ENCODE measurements at places on chromosomes 5 and 9.

DNA sequence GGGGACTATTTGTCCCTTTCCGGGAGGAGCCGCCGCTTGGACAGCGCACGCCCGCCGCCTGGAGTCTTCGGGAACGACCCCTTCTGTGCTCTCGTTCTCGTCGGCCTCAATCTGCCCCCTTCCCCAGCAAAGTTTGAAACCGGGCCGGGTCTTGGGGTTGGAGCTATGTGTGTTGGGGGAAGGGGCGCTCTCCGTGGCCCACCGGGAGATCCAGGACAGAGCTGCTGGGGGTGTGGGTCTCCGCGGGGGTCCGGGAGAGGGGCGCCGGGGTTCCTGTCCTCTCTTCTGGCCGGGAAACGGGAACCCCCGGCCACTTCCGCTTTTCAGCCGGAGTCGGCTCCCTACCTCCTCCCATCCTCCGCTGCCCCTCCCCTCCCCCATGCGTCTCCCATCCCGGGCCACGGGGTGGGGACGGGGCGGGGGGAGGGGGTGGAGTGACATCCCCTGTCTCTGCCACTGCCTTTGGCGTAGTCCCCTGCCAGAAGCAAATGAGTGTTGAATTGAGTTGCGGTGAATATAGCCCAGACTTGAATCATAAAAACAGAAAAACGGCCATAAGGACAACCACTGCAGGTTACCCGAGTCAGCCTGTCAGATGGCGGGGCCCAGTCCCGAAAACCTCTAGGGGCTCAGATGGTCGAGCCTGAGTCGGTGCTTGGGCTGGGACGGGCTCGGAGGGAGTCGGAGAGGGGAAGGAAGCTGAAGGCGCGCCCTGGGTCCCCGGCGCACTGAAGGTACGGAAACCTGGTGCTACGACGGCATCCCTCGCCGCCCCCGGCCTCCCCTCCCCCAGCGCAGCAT, 1.1 kb downstream of the CPLX2 start:
- DNase-seq = no peak
- no peak overlapping the region for H3K4me3 ChIP-seq
- no peak overlapping the region for H3K27ac ChIP-seq
- H3K36me3 ChIP-seq = no peaks in the 10 kb centered on the region
- peaks cover 42% of the 10 kb centered on the region for H3K27me3 ChIP-seq
- H3K4me1 ChIP-seq = peaks cover 8% of the 10 kb centered on the region

- H3K4me3 ChIP-seq = no peak overlapping the region
- H3K27me3 ChIP-seq = peaks cover 5% of the 10 kb centered on the region
- no peaks in the 10 kb centered on the region for H3K36me3 ChIP-seq
Measured at GRCh38 chr5:76125888-76126287, 42.7 kb downstream of the SV2C start.

GRCh38 chr9:74444369-74444768, 52.8 kb upstream of the RORB start:
- DNase-seq = no peak
- no peaks in the 10 kb centered on the region for H3K36me3 ChIP-seq
- no peak overlapping the region for H3K27ac ChIP-seq
- no peaks in the 10 kb centered on the region for H3K4me1 ChIP-seq
- H3K27me3 ChIP-seq = no peaks in the 10 kb centered on the region

DNA sequence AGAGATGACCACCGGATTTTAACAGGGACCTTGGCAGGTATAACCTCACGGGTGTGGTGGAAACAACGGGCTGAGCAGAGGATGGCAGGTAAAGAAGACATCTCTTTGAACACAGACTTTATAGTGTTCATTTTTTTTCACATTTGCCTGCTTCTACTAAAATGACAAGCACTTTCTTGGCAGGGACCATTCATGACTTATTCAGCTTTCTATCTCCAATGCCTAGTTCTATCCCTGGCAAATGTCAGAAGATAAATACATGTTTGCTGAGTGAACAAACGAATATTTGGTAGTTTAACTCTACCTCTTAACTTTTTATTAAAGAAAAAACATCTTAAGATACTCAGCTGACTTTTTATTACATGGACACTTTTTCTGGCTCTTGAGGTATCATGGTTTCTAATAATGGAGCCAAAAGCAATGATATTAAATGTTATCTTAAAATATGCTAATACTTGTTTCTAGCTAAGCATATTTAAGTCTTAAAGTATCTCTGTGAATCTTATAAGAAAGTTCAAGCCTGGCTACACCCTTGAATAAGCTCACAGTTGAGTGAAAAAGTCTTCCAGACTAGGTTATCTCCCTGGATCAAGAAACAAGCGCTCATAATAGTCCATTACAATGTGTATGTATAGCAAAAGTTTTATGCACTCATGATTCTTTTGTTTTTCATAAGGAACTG, 8.5 kb downstream of the ELL2 start:
- H3K4me1 ChIP-seq = peaks cover 75% of the 10 kb centered on the region
- H3K36me3 ChIP-seq = peaks cover 20% of the 10 kb centered on the region
- DNase-seq = no peak
- H3K27ac ChIP-seq = no peak overlapping the region
- no peaks in the 10 kb centered on the region for H3K27me3 ChIP-seq

DNA sequence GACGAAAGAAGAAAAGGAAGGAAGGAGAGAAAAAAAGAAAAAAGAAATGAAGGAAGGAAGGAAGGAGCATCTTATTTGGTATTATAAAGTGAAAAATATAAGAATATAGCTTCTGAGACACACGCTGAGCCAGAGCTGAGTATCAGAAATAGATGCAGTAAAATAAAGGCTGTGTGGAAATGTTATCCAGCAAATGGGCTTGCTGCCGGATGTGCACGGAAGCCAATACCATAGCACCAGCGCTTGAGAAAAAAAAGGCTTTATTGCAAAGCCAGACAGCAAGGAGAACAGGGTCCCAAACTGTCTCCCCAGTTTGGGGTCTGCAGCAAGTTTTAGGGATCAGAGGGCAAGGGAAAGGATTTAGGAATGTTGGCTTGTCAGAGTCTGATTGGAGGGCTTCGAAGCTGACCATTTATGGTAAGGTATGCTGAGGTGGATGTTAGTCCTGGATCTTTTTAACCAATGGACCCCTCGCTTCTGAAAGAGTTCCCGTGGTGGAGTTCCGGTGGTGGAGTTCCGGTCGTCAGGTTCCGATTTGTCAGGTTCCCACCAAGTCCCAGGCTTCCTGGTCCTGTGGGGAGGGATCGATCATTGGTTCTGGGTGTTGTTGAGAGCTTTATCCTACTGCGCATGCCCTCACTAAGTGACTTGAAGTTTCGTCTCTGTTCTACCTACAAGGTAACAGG, 70.4 kb downstream of the SFXN1 start:
- peaks cover 34% of the 10 kb centered on the region for H3K27me3 ChIP-seq
- no peak overlapping the region for H3K27ac ChIP-seq
- H3K36me3 ChIP-seq = no peaks in the 10 kb centered on the region
- no peaks in the 10 kb centered on the region for H3K4me1 ChIP-seq
- no peak for DNase-seq
- no peak overlapping the region for H3K4me3 ChIP-seq

GRCh38 chr9:36332006-36332405, 68.1 kb downstream of the RNF38 start:
- no peak for DNase-seq
- peaks cover 11% of the 10 kb centered on the region for H3K4me1 ChIP-seq
- peaks cover 9% of the 10 kb centered on the region for H3K36me3 ChIP-seq
- H3K4me3 ChIP-seq = no peak overlapping the region
- no peak overlapping the region for H3K27ac ChIP-seq
- H3K27me3 ChIP-seq = no peaks in the 10 kb centered on the region

- DNase-seq = no peak
- no peak overlapping the region for H3K4me3 ChIP-seq
- H3K4me1 ChIP-seq = peaks cover 8% of the 10 kb centered on the region
- no peaks in the 10 kb centered on the region for H3K36me3 ChIP-seq
- H3K27me3 ChIP-seq = no peaks in the 10 kb centered on the region
Measured at GRCh38 chr5:55920784-55921183, 69.6 kb downstream of the IL31RA start.

DNA sequence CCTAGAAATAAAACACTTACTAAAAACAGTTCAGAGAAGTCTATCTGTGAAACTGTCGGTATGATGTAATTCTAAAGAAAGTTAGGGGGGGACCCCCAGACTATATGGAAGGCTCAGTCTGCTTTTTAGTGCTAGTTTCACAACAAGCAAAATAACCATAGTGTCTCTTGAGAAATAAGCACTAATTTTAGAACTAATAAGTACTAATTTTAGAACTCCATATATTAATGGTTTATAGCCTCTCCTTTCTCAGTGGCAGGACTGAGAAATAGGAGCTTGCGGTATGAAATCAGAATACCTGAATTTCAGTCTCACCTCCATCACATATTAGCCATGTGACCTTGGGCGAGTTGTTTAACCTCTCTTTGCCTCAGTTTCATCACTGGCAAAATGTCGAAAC, 1.4 kb upstream of the PHF24 start:
- no peak for DNase-seq
- no peaks in the 10 kb centered on the region for H3K36me3 ChIP-seq
- H3K4me1 ChIP-seq = no peaks in the 10 kb centered on the region
- H3K27ac ChIP-seq = no peak overlapping the region

DNA sequence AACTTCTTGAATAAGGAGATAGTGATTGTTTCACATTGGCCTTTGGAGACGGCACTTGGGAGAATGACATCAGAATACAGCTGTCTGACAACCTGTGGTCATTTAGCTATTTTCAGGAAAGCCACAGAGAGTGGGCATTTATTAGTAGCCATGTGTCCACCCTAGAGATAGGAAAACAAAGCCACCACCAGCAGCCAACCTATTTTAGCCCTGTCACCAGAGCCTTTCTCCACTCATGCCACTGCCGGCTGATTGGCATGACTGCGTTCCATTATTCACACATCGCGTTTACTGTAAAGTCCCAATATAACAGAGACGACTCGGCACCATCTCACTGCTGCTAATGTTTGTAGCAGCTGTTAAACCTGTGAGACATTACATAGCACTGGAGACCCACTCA, 330.1 kb downstream of the NDUFS4 start:
- no peaks in the 10 kb centered on the region for H3K36me3 ChIP-seq
- H3K4me3 ChIP-seq = no peak overlapping the region
- H3K4me1 ChIP-seq = no peaks in the 10 kb centered on the region
- no peaks in the 10 kb centered on the region for H3K27me3 ChIP-seq
- no peak for DNase-seq

DNA sequence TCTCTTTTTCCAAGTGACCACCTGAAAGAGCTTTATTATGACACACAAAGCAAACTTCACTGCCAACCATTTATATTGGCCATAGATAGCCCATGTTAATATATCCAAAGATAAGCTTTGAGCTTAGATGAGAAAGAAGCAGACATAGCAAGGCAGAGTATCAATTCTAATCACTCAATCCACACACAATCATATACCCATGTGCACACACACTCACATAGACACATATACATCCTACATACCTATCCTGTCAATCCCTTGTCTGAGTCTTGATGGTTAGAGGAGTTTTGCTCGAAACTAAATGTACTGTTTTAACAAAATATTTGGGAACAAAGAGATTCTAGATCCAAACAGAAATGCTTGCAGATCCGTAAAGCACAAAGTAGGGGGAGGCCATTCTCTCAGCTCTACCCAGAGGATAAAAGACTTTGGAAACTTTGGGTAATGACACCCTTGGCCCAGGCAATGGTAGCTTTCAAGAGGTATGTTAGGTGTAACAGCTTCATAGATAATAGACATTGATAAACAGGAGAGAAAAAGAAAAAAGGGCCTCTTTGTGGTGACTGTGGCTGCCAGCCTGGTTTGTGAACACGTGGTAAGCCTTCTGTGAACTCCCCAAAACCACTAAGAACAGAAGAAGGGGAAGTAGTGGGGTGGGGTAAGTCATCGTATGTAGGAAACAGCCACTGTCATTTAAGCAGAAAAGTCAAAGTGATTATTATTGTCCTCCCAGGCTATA, 121.6 kb downstream of the TLR4 start:
- no peaks in the 10 kb centered on the region for H3K4me1 ChIP-seq
- peaks cover 17% of the 10 kb centered on the region for H3K27me3 ChIP-seq
- H3K36me3 ChIP-seq = no peaks in the 10 kb centered on the region
- H3K4me3 ChIP-seq = no peak overlapping the region

- peaks cover 47% of the 10 kb centered on the region for H3K27me3 ChIP-seq
- H3K4me3 ChIP-seq = no peak overlapping the region
- no peak overlapping the region for H3K27ac ChIP-seq
Measured at GRCh38 chr5:15463231-15463980, 36.6 kb upstream of the FBXL7 start.

GRCh38 chr9:108834959-108835665, 20.7 kb downstream of the ACTL7B start:
- no peaks in the 10 kb centered on the region for H3K36me3 ChIP-seq
- no peak overlapping the region for H3K4me3 ChIP-seq
- no peak overlapping the region for H3K27ac ChIP-seq
- peaks cover 15% of the 10 kb centered on the region for H3K4me1 ChIP-seq

DNA sequence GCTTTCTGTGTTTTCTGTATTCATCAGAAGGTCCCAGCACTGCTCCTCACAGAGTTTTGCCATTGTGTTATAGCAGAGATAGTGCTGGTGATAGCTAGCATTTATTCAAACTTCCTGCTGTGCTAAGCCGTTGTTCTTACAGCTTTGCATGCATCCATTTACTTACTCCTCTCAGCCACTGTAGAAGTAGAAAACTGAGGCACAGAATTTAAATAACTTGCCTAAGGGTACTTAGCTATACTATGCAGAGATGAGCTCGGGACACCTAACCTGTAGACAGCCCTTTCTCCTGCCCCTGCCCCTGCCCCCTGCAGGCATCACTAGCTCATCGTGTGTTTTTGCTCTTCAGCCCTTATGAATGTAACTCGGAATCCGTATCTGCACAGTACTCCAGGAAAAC, 227.6 kb downstream of the SAXO1 start:
- no peak for DNase-seq
- no peak overlapping the region for H3K27ac ChIP-seq
- no peaks in the 10 kb centered on the region for H3K27me3 ChIP-seq
- H3K4me1 ChIP-seq = no peaks in the 10 kb centered on the region
- no peaks in the 10 kb centered on the region for H3K36me3 ChIP-seq

DNA sequence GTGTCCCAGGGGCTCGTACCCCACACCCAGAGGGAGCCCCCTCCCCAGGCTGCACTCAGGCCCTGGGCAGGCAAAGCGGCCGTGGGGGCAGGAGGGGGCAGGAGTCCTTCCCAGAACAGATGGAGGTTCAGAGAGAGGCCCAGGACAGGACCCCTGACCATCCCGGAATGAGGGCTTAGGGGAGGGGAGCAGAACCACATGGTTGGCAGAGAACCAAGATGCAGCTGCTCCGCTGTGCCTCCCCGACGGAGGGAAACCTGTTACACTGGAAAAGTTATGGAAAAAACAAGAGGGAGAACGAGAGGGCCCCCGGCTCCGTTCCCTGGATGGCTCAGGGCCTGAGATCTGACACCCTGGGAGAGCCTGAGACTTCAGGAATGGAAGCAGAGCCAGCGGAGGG, 22.7 kb downstream of the SLC12A7 start:
- H3K4me3 ChIP-seq = no peak overlapping the region
- H3K27me3 ChIP-seq = no peaks in the 10 kb centered on the region
- H3K36me3 ChIP-seq = no peaks in the 10 kb centered on the region
- no peak for DNase-seq
- H3K4me1 ChIP-seq = no peaks in the 10 kb centered on the region

DNA sequence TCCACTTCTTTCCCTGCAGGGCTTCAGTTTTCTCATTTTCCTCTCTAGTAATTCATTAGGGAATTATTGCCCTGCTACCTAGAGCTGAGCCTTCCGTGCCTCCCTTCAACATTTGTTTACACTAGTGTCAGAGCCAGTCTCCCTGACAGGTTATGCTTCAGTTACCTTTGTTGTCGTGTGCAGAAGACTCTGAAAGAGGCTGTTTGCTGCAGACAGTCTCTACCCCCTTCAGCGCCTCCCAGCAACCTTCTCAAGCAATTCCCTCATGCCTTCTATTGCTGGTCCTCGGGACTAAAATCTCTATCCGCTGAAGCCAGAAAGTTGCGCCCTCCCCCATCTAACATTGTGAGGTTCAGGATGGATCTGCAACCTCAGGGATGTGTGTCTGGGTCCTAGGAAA, 12.8 kb downstream of the RALGPS1 start:
- no peaks in the 10 kb centered on the region for H3K4me1 ChIP-seq
- H3K27me3 ChIP-seq = peaks cover 3% of the 10 kb centered on the region
- H3K4me3 ChIP-seq = no peak overlapping the region
- DNase-seq = no peak

All from osteocyte (in vitro differentiated cells).